ENCODE measurements at places on chromosomes 16 and 17.

- no peak for DNase-seq
Observed at GRCh38 chr16:59274141-59274540, 540.0 kb upstream of the GOT2 start.

DNA sequence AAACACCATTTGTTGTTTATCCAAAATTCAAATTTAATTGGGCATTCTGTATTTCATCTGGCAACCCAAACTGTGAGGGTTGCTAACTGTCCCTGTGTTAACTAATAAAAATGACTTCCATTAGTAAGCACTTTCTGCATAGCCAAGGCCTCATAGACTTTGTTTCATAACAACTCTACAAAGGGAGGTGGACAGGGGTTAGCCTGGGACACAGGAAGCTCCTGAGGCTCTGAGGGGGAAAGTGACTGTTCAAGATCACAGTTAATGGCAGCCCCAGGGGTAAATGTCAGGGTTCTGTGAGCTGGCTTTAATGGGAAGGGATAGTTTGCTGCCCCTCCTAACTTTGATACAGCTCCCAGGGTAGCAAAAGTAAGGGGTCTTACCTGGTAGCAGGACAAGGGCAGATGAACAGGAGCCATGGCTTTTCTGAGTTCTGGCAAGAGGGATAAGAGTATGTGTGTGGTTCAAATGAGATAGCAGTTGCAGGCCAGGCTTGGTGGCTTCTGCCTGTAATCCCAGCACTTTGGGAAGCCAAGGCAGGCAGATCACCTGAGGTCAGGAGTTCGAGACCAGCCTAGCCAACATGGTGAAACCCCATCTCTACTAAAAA lies 2.2 kb downstream of the HEATR9 start:
- DNase-seq = no peak

GRCh38 chr17:42001729-42002128 lies 15.5 kb downstream of the DNAJC7 start:
- no peak for DNase-seq

GRCh38 chr17:6021011-6021400 lies 49.2 kb upstream of the WSCD1 start:
- DNase-seq = no peak

GRCh38 chr17:59154292-59154720 lies 680 bp downstream of the SKA2 start:
- DNase-seq = peak; percentile 48

DNA sequence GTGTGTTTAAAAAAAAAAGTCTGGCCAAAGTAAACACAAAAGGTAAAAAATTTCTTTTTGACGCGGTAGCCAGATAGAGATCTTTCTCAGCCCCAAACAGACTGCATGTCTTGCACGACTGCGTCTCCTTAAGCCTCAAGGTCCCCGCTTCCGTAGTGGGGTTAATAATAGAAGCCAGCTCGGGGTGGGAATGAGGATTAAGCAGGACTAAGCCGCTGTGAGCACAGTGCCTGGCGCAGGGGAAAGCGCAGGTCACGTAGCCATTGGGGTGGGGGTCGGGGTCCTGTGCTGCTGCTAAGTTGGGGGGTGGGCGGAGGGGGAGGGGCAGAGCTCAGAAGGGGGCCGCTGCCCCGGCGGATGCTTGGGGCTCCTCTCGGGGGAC lies 521 bp downstream of the GGA2 start:
- DNase-seq = no peak

GRCh38 chr17:732902-733720 lies 715 bp downstream of the TLCD3A start:
- DNase-seq = peak; percentile 10

DNA sequence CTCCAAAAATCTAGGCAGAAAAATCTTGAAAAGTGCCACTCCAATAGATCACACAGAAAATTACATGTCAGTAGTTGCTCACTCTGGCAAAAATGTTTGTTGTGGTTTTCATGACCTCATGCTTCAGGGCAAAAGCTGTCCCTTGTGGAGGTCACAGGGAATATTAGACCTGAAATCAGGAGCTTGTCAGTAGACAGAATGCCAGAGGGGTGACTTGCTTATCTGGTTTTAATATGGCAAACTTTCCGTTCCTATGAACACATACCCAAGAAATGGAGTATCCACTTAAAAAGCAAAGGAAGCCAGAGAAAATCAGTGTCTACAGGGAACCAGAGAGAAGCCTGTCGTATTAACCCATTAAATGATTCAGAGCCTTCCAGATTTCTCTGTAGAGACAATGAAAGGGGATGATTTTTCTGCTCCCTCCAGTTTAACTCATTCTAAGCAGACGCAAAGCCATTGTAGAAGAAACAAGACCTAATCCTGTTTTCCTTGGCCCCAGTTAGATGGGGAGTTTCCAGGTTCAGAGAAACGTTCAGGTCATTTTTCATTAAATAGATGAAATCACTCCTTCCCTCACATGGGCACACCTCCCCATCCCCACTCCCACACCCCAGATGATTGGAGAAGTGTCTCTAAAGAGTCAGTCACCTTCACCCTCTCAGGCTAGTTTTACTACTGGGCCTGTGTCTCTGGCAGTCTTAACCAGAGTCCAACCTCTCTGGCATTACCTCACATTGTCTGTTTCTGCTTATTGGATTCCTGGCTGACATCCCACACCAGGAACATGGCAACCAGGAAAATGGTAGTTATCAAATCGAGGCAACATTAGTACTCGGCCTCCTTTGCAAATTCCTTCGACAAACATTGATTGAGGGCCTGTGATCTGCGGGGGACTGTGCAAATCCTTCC lies 6.0 kb downstream of the SOX9 start:
- no peak for DNase-seq

GRCh38 chr17:29291163-29291752 lies 2.7 kb downstream of the NUFIP2 start:
- DNase-seq = peak; percentile 83

DNA sequence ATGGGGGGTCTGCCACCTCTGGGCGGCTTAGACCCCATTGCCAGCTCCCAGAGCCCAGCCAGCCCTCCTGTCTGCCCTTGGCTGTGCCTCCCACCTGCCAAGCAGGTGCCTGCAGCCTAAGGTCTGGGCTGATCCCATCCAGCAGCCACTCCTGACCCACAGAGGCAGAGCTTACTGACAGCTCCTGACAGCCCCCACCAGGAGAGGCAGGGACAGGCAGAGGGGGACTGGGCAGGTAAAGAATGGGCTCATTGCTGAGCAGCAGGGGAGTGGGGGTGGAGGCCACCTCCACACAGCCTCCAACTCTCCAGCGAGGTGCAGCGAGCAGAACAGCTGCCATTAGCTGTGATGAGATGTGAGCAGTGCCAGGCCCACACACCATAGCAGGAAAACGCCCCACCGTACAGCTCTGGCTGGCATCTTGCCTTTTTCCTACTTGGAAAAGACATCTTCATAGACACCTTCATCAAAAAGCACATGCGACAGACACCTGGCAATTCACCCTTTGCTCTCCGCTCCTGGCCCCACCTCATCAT lies 164.4 kb downstream of the C16orf78 start:
- no peak for DNase-seq

DNA sequence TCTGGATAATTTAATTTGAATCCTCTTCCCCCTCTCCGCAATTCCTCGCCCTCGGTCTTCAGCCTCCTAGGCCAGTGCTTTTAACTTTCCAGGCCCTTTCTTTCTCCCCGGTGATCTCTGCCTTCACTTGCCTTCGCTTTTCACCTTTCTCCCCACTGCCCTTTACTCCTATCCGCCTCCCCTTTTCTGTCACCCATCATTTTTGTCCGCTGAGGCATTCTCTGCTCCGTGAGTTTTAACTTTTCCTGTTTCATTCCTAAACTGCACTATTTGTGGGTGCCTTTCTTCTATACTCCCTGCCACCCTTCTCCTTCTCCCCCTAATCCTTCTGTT lies 729 bp downstream of the LONP2 start:
- DNase-seq = no peak

- no peak for DNase-seq
Observed at GRCh38 chr16:26729951-26730541, 336.7 kb upstream of the C16orf82 start.

DNA sequence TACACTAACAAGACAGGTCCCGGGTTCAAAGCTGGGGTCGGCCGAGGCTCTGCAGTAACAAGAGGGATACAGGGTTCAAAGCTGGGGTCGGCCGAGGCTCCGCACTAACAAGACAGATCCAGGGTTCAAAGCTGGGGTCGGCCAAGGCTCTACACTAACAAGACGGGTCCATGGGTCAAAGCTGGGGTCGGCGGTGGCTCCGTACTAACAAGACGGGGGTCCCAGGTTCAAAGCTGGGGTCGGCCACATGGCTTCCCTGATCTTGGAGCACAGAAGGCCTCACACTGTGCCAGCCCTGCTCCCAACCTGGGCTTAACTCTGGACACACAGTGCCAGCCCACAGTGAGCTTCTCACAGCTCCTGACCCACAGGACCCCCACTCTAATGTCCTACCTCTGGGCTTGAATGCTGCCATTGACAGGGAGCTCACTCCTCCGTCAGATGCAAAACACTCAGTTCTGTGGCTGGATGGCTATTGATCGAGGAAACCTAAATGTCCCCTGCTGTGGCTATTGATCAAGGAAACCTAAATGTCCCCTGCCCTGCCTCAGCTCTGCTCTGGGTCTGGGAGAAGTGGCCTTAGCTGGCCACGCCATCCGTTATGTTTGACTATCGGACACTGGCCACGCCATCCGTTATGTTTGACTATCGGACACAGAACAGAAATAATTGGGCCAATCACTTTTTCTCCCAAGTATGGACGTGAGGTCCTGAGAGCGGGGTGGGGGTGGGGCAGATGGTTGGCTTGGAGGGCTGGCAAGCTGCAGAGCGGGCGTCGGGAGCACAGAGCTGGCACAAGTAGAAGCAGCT lies 54.6 kb upstream of the DOC2B start:
- DNase-seq = no peak

DNA sequence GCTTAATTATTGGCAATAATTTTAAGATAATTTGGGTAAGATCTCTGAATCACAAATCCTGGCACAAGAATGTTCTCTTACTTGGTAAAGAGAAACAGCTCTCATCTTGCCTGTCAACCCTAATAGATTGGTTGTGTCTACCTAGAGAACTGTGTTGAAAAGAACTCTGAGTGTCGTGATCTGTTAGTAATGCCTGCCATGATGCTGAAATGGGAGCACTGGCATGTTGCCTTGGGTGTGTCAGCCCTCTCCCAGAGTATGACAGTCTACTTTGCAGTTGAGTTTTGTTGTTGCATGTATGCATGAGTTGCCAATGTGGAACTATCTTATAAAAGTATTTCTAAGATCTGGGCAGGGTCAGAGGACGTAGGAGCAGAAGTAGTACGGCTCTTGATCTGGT lies 221.4 kb downstream of the MAF start:
- no peak for DNase-seq

DNA sequence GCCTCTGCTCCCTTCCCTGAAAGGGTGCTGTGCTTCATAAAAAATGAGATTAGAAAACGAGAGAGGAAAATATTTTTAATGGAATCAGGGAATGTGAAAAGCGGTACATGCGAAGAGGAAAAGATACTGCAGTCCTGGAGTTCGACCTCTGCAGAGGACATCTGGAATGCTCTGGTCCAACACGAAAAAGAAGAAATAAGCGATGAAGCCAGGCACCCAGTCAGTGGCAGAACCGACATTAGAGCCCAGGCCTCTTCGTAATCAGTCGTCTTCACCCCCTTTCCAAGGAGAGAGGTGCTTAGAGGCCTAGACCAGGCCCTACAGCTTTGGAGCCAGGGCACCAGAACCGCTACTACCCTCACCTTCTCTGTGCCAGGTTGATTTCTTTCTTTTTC lies 459 bp upstream of the MARCHF10 start:
- no peak for DNase-seq

- DNase-seq = no peak
Observed at GRCh38 chr17:79097226-79098055, 22.8 kb downstream of the ENGASE start.

DNA sequence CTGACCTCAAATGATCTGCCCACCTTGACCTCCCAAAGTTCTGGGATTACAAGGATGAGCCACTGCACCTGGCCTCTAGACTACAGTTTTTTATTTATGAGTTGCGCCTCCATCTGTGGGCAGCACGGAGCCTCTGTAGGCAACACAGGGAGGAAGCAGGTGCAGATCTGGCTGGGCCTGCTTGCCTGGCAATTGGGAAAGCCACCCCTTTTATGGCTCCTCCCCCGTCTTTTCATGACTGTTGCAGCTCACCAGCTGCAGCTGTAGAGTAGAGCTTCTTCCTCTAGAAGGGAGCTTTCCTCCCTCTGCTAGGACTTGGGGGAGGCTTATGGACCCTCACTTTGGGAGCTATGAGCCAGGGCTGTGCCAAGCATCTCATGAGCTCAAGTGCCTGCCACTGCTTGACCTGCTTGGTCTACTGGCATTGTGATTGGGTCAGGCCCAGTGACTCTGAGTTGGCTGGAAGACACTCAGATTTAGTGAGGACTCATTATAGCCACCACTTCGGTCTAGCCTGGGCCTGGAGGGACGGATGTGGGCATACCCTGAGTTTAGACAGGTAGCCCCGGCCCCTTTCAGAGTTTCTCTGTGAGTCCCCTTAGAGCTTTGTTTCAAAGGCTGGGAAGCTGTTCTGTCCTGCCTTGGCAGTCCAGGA lies 6.9 kb upstream of the SLC7A6 start:
- DNase-seq = no peak

DNA sequence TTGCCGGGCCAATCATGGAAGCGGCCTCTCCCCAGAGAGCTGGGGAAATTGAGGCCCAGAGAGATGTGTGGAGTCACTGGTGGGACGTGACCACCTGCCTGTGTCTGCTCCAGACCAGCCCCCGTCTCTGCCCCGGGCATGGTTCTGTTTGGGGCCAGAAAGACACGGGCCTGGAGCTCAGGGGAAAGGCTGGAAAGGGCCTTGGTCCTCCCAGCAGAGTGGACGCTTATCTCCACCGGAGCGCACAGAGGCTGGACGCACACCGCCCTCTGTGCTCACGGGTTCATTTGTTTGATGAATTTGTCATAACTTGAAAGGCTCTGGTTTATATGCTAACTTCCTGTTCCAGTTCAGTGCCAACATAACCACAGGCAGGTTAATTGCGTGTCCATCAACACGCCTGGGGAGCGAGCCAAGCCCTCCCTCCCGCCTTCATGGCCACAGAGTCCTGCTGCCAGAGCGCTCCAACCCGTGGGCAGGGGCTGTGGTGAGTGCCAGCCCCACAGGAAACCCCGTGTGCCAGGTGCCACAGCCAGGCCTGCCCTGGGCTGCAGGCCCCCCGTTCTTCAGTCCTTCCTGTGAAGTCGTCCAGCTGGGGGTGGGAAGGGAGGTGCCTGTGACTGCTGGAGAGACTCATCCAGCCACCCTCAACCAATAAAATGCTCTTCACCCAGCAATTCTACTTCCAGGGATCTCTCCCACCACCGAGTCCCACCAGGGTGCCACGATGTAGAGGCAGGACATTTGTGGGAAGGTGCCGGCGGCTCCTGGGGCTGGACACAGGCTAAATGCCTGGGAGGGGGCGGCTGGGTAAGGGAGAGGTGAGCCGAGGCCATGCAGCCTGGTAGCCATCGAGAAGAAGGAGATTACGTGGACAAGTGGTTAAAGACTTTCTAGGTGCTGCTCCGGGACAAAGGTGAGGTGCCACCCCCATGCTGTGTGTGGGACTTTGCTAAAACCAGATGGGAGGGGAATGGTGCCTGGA lies 29.4 kb upstream of the BAHCC1 start:
- no peak for DNase-seq

DNA sequence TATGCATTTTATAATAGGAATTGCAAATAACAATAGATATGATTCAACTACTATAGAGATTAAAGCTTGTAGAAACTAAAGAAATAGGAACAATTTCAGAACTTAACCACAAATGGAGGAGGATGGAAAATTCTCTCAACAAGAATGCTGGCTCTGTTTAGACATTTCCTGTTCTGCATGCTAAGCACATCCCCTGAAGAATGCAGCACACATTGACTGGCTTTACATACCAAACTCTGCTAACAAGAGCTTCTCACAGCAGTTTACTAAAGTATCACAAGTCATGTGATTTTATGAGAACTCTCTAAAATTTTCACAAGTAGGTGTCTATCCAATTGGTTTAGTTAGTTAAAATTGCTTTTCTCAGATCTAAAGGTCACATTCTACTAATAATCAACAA lies 85.2 kb downstream of the SPAG9 start:
- peak; percentile 68 for DNase-seq
